Immature natural killer cell (primary cell): ENCODE measurements at places on chromosomes 16 and 17.

DNA sequence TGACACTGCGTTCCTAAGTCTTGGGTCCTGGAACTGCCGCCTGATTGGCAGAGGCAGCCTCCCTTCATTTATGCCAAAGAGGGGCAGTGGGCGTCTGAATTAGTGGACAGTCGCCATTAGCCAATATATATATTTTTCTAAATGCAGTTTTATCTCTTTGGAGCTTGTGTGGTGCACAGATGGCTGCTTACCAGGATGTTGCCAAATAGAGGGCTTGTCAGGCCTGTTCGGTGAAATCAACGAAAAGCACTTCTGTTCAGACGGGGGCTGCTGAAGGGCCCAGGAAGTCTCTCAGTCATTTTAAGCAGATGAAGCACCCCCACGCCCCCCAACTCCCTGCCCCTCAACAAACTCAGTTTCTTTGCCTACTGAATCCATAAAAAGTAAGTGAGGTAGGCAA, 66.0 kb downstream of the RAP1GAP2 start:
- no peak for DNase-seq

DNA sequence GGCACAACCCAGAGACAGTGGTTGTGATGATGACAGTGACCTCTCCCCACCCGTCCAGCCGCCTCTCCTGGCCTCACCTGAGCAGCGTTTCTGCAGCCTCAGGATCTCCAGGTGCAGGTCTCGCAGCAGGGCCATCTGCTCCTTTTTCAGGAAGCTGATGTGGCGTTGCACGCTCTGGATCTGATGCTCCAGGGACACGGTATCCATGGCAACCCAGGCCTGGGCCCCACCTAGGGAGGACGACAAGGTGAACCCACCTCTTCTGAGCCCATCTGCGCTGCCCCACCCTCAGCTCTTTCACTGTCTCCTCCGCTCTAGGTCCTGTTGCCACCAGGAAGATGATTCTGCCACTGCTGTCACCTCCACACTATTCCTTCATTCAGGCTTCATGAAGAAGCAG, 14.5 kb downstream of the CCDC92B start:
- no peak for DNase-seq

DNA sequence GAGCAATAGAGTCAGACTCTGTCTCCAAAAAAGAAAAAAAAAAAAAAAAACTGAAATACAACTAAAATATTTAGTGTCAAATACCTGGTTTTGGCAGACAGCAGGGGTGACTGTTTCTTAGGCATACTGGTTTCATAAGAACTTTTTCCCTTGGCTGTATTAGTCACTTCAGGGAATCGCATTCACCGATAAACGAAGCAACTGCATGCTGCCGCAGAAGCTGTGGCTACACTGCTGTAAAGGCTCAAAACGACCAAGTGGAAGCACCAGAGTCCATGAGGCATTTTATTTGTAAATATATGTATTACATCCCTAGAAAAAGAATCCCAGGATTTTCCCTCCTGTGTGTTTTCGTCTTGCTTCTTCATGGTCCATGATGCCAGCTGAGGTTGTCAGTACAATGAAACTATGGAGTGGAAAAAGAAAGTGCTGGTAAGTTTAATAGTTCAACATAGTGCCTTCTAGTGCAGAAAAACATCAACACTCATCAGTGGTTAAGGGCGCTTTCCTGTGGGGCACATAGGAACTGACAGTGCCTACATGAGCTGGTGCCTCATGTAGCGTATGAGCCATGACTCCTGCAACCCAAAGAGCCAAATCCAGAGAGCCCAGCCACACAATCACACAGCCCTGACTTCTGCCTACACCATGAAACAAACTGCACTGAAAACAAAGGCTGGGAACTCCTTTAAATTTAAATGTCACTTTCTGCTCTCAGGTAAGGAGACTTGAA, 7.3 kb downstream of the RPS15A start:
- no peak for DNase-seq

GRCh38 chr16:85166699-85167588, 54.7 kb upstream of the CIBAR2 start:
- no peak for DNase-seq

- no peak for DNase-seq
Measured at GRCh38 chr16:89613954-89614459, 565 bp downstream of the DPEP1 start.

DNA sequence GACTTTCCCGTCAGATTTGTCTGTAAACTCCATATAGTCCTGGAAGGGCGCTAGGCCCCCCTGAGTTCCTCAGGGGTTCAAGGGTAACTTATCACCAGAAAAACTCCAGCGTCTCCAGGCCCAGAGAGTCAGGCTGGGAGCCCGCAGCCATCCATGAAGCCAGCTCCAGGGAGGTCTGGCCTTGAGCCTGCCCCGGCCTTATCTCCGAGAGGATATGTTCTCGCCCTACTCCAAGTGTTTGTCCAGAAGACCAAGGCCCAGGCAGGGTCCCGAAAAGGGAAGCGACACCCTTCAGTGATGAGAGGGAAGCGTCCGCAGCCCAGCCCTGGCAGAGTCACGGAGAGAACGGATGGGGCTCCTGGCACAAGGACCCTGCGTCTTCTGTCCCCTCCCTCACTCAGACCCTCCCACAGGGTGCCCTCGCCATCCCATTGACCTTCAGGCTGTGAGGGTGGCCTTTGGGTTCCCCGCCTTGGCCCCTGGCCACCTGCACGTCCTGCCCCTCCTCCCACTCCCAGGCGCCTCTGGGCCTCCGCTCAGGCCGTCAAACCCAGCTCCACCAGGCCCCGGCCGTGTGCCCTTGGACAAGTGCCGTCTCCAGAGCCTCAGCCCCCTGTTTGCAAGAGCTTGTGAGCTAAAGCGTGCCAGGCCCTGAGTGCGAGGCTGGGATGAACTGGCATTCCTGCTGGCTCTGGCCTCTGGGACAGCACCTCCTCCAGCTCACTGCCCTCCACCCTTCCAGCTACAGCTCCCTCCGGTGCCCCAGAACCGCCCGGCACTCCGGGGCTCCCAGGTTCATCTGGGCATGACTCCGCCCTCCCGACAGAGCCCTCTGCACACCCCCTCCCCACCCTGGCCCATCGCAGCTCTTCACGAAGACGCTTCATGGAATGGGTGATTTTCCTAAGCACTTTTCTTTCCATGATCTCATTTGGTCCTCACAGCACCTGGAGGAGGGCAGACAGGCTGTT, 83.4 kb downstream of the ZDHHC7 start:
- DNase-seq = no peak

DNA sequence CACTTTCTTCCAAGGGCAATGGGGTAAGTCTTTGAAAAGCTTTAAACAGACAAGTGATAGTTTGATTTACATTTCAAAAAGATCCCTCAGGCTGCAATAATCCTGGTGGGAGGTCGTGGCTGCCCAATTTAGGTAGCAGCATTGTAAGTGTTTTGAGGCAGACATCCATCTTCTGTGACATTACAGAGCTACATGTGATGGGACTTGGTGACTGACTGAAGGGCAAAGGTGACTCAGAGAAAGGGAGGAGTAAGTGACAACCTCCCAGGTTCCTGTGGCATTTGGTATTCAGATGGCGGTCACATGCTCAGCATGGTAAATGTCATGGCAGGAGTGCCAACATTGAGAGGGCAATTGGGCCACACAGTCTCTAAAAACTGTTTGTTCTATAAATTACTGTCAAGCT, 26.5 kb downstream of the STAT3 start:
- DNase-seq = peak; percentile 38

- no peak for DNase-seq
Measured at GRCh38 chr17:27764589-27764988, 35.7 kb downstream of the NOS2 start.

GRCh38 chr17:34578656-34579016, 746 bp upstream of the TMEM132E start:
- DNase-seq = no peak

DNA sequence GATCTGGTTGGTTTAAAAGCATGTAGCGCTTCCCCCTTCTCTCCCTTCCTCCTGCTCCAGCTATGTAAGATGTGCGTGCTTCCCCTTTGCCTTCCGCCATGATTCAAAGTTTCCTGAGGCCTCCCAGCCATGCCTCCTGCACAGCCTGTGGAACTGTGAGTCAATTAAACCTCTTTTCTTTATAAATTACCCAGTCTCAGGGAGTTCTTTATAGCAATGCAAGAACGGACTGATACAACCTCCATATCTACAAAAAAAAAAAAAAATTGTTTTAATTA, 16.6 kb upstream of the PDXDC1 start:
- no peak for DNase-seq

DNA sequence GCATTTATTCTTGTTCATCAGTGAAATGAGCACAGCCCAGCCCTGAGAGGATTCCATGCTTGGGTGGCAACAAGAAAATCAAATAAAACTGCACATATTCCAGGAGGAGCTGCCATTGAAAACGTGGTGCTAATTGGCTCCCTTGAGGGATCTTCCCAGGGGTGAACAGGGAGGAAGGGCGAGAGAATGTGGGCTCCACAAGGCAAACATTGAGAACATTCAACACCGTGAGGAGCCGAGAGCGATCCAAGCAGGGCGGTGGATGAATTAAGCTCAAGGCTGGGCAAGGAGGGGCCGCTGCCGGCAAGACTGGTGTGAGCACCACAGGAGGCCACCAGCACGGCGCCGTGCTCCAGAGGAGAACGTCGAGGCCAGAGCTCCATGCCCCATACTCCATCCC, 166.9 kb downstream of the C16orf95 start:
- no peak for DNase-seq

- DNase-seq = no peak
Measured at GRCh38 chr17:12457493-12457892, 208.2 kb upstream of the MYOCD start.

GRCh38 chr17:59152925-59153324, 2.1 kb downstream of the SKA2 start:
- no peak for DNase-seq

DNA sequence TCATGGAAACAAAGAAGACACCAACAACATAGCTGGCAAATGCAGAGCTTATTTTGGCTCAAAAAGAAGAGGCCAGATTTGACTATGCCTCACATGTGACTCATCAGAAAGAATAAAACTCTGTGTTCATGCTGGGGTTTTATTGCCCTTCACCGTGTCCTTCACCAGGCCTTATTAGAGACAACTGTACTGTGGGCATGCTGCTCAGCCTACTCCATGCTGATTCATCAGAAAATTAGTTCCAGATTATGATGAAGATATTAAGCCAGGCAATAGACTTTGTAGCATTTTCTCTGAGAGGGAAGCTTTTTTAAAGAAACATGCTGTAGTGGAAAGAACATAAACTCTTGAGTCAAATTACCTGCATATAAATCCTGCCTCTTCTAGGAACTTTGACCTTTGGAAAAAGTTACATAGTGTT, 89.8 kb downstream of the CYB561 start:
- DNase-seq = no peak

- no peak for DNase-seq
Measured at GRCh38 chr17:80881306-80881705, 110.3 kb upstream of the CHMP6 start.

GRCh38 chr16:2042986-2043666, 4.5 kb downstream of the NTHL1 start:
- DNase-seq = no peak

DNA sequence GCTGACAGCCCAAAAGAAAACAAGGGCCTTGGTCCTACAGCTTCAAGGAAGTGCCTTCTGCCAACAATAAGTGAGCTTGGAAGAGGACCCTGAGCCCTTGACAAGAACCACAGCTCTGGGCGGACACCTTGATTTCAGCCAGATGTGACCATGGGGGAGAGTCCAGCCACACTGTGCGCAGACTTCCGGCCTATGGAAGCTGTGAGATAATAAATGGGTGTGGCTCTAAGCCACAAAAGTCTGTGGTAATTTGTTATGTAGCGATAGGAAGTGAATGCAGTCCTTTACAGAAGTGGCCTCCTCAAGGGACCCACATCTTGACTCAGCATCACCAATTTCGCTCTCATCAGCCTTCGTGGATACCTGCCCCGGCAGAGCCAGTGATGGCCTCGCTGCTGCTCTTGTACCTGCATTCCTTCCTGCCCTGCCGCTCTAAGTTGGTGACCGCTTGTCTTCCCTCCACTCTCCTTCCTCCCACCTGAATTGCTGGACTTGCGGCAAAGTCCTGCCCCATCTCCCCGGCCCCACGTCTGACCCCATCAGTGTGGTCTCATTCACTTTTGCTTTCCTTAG, 29.3 kb downstream of the PRSS54 start:
- DNase-seq = peak; percentile 17

- no peak for DNase-seq
Measured at GRCh38 chr16:2531371-2531695, at the start of gene CEMP1. Gene CEMP1, minus strand, starts transcription at chr16:2531408. Its CDS starts 335 bp downstream, at chr16:2531073.
